Activated CD4-positive, alpha-beta memory T cell treated with anti-CD3 and anti-CD28 coated beads for 36 hours (primary cell): ENCODE measurements at places on chromosomes 3 and 15.
A peak's percentile ranks its signal among the peaks of the same experiment; 100 is the strongest.

DNA sequence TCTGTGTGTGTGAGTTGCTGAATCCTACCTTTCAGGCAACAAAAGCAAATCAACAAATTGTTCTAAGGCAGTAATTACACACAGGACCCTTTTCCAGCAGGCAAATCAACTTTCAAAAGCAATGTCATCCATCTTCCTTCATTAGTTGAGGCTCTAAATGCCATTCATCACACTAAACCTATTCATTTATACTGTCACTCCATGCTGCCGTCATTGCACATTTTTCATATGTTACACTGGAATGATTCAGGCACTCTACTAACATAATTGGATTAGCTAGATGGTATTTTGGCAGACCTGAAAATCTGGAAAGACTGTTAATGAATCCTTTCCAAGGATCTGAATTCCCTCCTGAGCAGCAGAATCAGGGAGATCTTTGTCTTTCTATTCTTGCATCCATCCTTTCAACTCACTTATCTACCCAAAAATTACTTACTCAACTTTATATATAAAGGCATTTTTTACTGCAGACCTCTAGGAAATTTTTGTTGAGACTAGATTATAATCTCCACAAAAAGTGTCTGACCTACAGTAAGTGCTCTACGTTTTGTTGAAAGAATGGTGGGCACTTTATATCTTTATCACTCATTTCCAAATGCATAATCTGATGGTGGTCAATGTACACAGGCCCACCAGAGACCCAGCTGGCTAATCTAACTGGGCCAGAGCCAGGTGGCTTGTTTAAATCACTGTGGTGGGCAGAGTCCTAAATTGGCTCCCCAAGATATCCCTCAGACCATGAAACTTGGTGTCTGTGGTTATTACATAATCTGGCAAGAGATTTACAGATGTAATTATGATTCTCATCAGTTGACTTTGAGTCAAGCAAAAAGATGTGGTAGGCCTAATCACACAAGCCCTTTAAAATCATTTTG, 25.0 kb downstream of the MIX23 start:
- DNase-seq, result no peak

- DNase-seq, result no peak
These were observed 320.6 kb upstream of the RORA start for GRCh38 chr15:61549727-61550126.

DNA sequence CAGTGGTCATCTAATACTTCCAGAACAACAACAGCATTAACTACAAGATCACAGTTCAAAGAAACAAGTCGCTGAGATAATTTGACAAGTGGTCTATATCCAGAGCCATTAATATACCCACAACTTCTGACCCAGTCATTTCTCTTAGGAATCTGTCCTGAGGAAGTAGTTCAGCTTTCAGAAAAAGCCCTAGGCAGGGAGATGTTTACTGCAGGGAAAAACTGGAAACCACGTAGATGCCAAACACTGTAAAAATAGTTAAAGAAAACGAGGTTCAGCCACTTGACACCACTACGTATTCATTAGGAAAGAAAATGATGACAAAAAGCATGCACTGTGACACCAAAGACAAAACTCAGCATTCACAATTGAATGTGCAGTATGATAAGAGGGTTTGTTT, 22.3 kb upstream of the CDCP1 start:
- DNase-seq, result no peak

- DNase-seq, result no peak
These were observed 118.7 kb upstream of the ZBED2 start for GRCh38 chr3:111713833-111714232.

- no peak for DNase-seq
These were observed 133.1 kb downstream of the ATG7 start for GRCh38 chr3:11405323-11405722.

GRCh38 chr3:129942296-129942695, 32.2 kb upstream of the TRH start:
- DNase-seq, result peak; percentile 53

DNA sequence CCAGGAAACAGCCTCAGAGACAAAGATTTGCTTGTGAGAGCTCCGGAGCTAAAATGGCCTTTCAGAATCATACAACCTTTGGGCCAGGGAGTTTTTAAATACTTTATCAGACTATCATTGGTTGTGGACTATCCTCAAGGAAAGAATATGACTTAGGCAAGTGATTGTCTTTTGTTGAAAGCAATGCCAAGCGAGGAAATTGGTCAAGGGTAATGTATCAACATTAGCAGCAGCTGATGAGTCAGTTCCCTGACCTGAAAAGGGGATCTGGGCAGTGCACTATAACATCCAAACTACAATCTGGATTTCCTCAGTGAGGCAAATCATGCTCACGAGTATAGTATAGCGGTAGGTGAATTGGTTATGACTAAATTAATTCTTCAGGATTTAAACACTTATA, 303.6 kb downstream of the LSAMP start:
- DNase-seq, result no peak

- no peak for DNase-seq
These were observed 29.1 kb upstream of the KCTD6 start for GRCh38 chr3:58462829-58463180.

- no peak for DNase-seq
These were observed 74.4 kb downstream of the DAPK2 start for GRCh38 chr15:63971904-63972303.

GRCh38 chr3:78204977-78205376, 1165.1 kb downstream of the ROBO2 start:
- DNase-seq, result no peak

DNA sequence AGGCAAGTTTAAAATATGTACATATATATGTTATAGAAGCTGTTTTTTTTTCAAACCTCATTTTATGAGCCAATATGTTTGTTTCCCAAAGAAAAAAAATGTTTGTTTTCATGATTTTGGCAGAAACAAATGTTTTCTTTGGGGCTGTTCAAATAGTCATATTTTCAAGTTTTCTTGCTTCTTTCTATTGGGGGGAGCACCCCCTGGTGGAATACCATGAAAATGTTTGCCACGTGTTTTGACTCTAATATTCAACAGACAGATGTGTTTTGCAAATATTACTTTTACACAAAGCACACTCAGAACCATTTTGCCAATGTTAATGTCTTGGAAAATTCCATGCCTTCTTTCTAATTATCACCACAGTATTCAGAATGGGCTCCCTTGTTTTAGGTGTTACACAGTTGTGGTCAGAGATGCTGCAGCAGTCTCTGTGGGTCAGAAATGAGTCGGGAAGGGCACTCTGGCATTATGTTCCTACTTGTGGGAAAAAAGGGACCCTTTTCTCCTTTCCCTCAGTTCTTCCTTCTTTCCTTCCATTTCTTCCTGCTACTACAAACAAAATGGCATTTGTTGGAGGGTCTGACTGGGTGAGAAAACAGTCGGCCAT, 817.0 kb downstream of the TUSC7 start:
- DNase-seq, result no peak

- no peak for DNase-seq
These were observed 42.7 kb downstream of the EXOG start for GRCh38 chr3:38538773-38539353.

- DNase-seq, result no peak
These were observed 1.2 kb upstream of the USF3 start for GRCh38 chr3:113697500-113698090.

DNA sequence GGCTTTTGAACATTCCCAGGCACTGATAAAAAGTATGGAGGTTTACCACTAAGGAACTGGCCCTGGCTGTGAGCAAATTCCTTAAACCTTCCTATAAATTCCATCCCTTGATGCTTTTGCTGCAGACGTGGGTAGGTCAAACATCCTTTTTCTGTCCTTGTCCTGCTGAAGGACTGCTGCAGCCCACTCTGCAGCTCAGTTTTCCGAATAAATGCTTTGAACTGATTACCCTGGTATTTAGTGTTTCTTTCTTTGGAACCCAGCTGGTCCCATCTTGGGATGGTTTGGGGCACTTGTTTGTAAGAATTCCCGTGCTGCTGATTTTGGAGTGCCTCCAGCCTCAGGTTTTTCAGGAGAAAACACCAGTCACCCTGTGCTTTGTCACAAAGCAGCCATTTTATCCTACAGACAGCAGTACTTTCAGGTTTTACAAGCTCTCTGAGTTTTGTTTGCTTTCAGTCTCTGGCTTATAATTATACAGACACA, 815.9 kb downstream of the VGLL3 start:
- no peak for DNase-seq

DNA sequence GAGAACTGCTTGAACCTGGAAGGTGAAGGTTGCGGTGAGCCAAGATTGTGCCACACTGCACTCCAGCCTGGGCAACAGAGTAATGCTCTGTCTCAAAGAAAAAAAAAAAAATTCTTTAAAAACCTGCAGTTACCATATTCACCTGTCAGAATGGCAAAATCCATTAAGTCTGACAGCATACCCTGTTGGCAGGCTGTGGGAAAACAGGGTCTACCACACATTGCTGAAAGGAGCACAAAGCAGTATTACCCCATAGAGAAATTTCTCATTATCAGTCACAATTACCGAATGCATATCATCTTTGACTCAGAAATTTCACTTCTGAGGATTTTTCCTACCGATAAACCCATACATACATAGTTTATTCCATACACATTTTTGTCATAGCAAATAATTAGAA, 264.1 kb upstream of the SLCO3A1 start:
- DNase-seq, result peak; percentile 22

GRCh38 chr3:134038716-134039115, 9.0 kb upstream of the SLCO2A1 start:
- DNase-seq, result no peak

GRCh38 chr3:58323529-58324390, 8.9 kb upstream of the PXK start:
- DNase-seq, result peak; percentile 29

GRCh38 chr15:46117071-46117470, 482.2 kb downstream of the SQOR start:
- no peak for DNase-seq

DNA sequence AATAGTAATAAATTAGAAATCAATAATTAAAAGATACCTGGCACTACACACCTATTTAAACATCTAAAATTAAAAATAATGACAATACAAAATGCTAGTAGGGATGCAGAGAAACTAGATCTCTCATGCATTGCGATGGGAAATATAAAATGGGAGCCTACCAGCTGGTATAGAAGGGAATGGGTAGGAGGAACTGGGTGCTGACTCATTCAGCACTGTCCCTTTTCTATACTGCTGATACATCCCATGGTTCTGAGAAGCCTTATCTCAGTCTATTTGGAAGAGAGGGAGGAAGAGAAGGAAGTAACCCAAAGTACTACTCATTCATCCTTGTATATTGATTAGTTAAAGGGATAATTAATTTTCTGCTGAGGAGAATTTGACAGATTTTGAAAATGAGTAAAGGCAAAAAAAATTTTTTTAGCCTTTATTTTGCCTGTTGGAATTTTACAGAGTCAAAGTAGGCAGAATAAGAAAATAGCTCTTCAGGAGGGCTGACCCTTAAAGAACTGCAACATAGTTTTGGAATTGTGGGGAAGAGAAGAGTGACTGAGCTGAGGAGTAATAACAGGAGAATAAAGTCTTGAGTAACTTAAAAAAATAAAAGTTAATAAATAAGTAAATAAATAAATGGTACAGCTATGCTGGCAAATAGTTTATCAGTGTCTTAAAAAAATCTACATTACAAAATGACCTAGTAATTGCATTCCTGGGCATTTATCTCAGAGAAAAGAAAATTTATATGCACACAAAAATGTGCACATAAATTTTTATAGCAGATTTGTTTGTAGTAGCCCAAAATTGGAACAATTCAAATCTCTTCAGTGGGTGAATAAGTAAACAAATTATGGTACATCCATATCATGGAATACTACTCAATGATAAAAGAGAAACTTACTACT, 15.3 kb upstream of the BHLHE40 start:
- no peak for DNase-seq

- no peak for DNase-seq
These were observed 574.0 kb downstream of the NTRK3 start for GRCh38 chr15:87682527-87682926.

GRCh38 chr3:195241592-195242355, 29.2 kb downstream of the XXYLT1 start:
- DNase-seq, result no peak

DNA sequence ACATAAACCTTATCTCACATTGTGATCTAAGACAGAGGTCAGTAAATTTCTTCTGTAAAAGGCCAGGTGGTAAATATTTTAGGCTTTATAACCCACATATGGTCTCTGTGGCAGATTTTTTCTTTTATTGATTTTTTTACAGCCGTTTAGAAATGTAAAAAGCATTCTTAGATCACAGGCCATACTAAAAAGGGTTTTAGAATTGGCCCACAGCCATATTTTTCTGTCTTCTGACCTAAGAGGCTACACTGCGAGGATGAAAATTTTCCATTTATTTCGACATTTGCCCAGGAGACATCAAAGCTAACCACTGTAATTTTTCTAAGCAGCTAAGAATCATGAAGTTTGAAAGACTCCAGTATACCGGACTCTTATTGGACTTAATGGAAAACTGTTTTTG, 377.2 kb upstream of the SGO1 start:
- no peak for DNase-seq

GRCh38 chr3:179819379-179819778, 166.5 kb downstream of the USP13 start:
- DNase-seq, result no peak

GRCh38 chr3:117080872-117081271, 371.3 kb downstream of the TUSC7 start:
- DNase-seq, result no peak

- no peak for DNase-seq
These were observed 347.0 kb upstream of the PROK2 start for GRCh38 chr3:72131899-72132298.

GRCh38 chr3:148694116-148694515, 3.6 kb upstream of the AGTR1 start:
- DNase-seq, result no peak

DNA sequence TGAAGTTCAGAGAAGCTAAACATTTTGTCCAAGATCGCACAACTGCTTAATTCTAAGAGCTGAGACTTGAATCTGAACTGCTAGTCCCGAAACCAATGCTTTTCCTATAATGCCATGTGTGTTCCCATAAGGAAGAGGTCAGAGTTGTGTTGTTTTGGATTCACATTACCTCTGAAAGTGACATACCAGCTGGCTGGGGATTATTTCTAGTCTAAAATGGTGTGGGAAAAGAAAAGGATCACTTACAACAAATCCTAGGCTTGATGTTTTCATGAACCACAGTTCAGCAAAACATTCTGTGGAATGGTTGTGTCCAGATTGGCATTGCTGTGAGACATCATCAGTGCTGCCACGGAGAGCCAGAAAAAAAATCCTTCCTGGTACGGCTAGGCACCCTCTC, 35.0 kb upstream of the LRRC3B start:
- DNase-seq, result no peak

GRCh38 chr15:31317421-31318327, 9.0 kb upstream of the KLF13 start:
- no peak for DNase-seq

GRCh38 chr3:158470944-158471638, 99.9 kb upstream of the MLF1 start:
- no peak for DNase-seq

GRCh38 chr3:188031121-188031520, 122.8 kb upstream of the LPP start:
- DNase-seq, result no peak
